Activated naive CD4-positive, alpha-beta T cell treated with anti-CD3 and anti-CD28 coated beads, Interleukin-2, amount 50 U/mL, for 72 hours (primary cell): ENCODE measurements at places on chromosomes 1 and 21. TPM values are rescaled to one million over a fixed set of nuclear protein-coding genes. Genes with fewer than 3 reads are reported as not detected.

Gene LEFTY2
- total RNA-seq = not detected

Gene SAMD11
- not detected for total RNA-seq

Gene CLIC6
- total RNA-seq = 0.07 TPM

Gene RCSD1
- 28.2 TPM for total RNA-seq

Gene FMO3
- not detected for total RNA-seq

Gene ADAMTS5
- not detected for total RNA-seq

Gene MROH7
- total RNA-seq = 0.53 TPM

Gene KRTAP19-3
- total RNA-seq = not detected

Gene RPE65
- not detected for total RNA-seq

Gene LAMTOR5
- total RNA-seq = 180 TPM

Gene PSMD4
- 185 TPM for total RNA-seq

Gene TTC39A
- 1.1 TPM for total RNA-seq

Gene MTMR11
- total RNA-seq = 4.5 TPM

Gene PPM1J
- 0.46 TPM for total RNA-seq
